ENCODE measurements at places on chromosomes 7 and 10.

GRCh38 chr7:92645114-92646061, 55.2 kb upstream of the FAM133B start:
- DNase-seq = peak; percentile 59

- DNase-seq = peak; percentile 80
These were observed at the start of gene MNX1 for GRCh38 chr7:157010588-157011332. Gene MNX1 (minus strand): TSS chr7:157010663. CDS start chr7:157010350, 313 bp downstream.

GRCh38 chr7:92020636-92021035, 80.0 kb downstream of the AKAP9 start:
- DNase-seq = no peak

DNA sequence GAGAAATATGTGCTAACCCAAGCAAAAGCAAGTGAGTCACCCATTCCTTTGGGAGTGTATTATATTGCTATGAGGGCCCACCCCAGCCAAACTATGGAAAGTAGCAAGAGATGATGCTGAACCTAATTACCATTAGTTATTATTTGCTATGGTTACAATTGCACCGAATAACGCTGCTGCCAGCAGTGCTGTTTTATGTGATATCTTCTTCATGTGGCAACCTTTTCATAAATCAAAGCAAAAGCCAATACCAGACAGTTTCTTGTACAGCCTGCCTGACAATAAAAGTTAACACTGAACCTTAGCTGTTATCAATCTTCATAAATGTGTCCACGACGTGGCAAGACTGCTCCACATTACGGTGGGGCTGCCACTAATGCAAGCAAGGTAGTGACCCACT, 241.7 kb upstream of the PLXNA4 start:
- DNase-seq = no peak

DNA sequence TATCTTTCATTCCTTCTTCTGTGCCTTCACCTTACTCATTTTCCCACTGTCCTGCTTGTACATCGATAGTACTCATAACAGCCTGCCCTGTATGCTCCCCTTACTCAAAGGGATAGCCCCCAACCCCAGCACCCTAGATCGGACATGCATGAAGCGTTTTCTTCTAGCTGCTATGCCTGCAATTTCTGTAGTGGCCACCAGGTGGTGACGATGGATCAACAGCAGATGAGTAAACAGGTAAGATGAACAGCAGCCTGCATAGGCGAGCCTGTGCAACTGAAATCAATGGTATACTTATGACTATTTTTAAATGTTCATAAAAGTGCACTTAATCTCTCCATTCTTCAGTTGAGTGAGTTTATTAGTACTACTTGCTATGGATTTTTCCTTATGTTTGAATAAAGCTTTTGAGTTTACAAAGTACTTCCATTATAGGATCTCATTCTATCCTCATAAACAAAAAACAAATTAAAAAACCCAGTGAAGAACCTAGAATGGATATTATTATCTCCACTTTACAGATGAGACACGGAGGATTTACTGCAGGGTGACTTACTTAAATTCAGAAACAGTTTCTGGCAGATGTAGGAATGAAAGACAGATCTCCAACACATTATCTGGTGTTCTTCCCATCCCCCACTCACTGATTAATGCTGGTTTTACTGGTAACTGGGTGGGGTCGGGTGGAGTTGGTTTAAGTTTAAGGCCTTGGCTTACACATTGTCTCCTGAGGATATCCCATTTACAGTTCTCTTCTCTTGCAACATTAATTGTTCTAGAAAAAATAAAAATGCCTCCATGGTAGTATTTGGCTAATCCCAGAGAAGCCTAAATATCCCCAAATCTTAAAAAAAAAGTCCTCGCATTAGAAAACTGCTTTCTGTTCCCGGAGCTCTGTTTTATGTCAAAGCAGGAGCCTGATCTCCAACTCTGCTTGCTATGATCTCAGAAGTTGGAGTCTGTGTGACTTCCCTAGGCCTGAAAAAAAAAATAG, 222.1 kb downstream of the GLI3 start:
- DNase-seq = peak; percentile 26

DNA sequence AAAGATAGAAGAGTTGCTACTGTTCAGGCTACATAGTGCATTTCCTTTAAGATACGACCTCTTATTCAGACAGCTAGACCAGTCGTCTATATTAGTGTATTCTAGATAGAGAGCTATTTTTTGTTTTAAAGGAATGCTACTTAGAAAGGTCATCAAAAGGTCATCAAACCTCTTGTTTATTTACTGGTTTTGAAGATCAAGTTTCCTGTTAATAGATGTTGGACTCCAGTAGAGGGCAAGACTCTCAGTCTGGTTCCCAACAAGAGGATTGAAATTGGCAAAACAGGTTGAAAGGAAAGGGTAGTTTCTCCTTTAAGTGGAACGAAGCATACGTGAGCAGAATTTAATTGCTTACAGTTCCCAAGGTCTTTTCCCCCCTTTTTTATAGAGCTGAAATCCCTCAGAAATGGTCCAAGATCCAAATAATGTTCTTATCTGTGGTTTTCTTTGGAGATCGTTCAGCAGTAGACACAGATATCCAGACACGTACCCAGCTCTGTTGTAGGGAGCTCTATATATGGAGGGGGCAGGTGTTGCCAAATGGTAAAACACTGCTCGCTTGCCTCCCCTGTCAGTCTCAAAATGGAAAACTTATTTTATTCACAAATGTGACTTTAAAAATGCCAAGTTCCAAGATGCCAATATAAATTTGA, 37.2 kb downstream of the BAMBI start:
- DNase-seq = no peak

DNA sequence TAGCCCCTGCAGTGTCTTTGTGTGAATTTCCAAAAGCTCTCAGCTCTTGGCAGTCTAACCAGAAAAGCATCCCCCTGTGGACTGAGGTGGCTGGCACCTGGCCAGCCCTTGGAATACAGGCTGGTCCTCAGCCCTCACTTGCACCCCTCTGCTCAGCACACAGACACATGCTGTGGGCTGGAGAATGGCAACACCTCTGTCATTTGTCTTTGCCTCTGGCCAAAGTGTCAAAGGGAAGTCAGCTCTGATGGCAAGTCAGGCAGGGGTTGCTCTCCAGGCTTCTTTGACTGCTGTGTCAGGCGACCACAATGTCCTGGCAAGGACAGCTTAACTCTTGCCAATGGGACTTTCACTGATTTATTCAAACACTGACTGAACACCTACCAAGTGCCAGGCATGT, 724.8 kb downstream of the INHBA start:
- DNase-seq = no peak

DNA sequence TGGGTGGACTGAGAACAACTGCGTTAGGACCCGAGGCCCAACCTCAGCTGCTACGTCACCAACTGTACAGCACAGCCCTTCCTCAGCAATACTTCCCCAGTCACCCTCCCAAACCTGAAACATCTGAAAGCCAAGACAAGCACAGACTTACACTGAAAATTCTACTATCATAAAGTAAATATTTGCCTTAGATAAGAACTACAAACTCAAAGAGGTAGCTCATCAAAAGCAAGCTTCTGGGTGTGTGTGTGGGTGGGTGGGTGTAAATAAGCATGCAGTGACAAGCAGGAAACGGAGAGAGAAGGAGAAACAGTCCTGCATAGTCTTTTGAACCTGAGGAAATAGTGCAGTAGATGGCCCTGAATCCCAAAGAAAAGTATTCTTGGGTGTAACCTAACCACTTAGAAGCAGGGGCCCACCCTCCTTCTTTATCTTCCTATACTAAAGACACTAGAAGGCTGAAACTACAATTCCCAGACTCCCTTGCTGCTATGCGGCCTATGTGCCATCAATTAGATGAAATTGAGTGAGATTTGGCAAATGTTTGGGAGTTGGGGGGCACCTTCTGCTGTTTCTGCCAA, 18.7 kb downstream of the SLC25A13 start:
- no peak for DNase-seq

GRCh38 chr7:12436896-12437535, 33.4 kb upstream of the VWDE start:
- DNase-seq = no peak

GRCh38 chr7:94174956-94175355, 170.8 kb upstream of the BET1 start:
- DNase-seq = no peak

GRCh38 chr10:22662733-22663330, 51.5 kb downstream of the PIP4K2A start:
- DNase-seq = no peak

DNA sequence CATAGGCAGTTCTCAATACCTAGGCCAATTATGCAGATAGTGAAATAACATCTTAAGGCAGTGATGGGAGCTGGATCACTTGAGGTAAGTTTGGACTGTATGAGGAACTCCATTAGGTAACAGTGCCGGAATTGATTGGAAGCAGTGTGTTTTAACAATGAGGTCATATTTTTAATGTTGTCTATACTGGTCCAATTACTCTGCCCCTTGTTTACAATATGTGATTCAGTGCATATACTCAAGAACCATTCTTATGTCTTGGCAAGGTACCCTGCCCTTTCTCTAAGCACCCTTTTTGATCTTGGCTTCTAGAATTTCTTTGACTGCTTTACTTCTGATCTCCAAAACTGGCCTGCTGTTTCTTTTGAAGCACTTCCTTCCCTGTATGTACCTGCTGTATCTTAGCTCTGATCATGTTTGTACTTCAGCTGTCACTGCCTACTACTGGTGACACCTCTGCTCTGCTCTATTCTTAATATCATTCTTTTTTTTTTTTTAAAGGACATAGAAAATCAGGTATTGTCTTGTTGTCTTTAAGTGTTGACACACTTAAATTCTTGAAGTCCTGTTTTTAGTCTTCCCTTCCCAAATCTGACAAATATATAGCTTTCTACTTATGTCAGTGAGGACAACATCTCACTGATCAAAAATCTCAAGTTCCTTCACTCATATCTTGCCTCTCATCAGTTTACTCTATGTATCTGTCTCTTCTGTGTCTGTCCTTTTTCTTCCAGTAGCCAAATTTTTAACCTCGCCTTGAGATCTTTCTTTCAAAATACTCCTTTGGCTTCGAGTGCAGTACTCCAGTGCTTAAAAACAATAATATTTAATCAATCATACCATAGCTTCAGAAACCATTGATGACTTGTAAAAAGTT, 46.4 kb upstream of the RPA3 start:
- DNase-seq = no peak

DNA sequence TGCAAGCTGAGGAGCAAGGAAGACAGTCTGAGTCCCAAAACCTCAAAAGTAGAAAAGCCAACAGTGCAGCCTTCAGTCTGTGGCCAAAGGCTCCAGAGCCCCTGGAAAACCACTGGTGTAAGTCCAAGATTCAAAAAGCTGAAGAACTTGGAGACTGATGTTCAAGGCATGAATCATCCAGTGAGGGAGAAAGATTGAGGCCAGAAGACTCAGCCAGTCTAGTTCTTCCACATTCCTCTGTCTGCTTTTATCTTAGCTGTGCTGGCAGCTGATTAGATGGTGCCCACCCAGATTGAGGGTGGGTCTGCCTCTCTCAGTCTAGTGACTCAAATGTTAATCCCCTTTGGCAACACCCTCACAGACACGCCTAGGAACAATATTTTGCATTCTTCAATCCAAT, 20.1 kb upstream of the MDFIC start:
- no peak for DNase-seq

GRCh38 chr10:108037061-108037460, 872.6 kb upstream of the SORCS1 start:
- no peak for DNase-seq

DNA sequence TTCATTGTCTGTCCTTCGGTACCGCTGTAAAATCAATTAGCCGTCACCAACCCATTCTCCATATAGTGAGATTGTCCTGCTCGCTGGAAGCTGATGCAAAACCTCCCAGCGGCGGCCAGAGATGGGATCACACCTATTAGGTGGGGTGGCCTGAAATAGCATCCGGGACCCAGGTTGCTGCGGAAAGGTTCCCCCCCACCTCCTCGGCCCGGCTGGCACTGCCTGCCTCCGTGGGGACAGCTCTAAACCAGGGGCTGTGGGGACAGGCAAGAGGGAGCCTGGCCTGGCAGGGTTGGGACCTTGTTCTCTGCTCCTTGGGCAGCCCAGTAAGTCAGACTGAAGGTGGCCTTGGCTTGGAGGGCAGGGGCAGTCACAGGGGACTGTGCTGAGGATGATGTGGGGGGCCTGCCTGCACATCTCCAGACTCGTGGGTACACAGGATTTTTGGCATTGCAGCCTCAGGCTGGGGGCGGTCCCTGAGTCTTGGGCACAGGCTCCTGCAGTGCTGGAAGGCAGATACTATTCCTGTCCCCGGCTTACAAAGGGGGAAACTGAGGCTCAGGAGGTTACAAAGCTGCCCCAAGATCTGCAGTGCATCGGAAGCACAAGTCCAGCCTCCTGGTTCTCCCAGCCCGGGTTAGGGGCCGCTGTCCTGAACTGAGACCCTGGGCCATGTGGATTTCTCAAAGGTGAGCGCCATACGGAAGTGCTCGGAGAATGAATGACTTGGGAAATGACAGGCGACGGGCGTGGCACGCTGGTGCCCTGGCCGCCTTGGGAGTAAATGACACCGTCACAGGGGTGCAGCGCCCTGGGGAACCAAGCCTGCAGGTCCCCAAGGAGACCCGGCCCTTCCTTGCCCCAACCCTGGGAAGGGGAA, 65.6 kb downstream of the UNCX start:
- no peak for DNase-seq

GRCh38 chr7:84337429-84337828, 142.8 kb upstream of the SEMA3A start:
- no peak for DNase-seq

GRCh38 chr10:60921633-60922032, 22.4 kb downstream of the RHOBTB1 start:
- no peak for DNase-seq

DNA sequence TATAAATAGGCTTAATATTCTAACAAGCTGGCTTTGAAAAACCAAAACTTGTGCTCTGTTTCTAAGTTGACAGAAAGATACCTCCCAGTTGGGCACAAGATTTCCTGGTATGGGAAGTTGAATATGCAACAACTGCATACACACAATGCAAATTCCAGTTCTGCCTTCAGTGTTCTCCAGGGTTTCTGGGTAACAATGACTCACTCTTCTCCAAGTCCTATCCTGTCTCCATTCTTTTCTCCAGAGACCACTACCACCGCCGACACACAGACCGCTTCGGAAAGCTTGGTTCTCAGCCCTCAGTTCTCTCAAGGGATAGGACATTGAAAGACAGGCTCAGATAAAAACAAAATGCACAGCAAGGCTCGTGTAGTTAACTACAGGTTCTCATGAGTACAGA, 12.2 kb downstream of the PDE1C start:
- no peak for DNase-seq

DNA sequence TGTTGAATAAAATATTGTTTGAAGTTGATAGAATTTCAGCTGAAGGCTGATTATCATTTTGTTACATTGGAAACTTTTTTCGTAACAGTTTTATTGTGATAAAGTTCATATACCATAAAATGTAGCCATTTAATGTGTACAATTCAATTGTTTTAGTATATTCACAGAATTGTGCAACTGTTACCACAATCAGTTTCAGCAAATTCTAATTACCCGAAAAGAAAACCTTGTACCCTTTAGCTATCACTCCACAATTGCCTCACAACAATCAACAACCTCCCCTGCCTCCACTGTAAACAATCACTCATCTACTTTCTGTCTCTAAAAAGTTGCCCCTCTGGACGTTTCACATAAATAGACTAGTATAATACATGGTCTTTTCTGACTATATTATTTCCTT, 179.7 kb upstream of the BET1 start:
- no peak for DNase-seq

Data from activated T-cell treated with anti-CD3 and anti-CD28 coated beads, Interleukin-2, amount 50 U/mL, for 72 hours (primary cell).